ENCODE measurements at places on chromosomes 2 and 18.

- DNase-seq = no peak
Measured at GRCh38 chr2:41865263-41865662, 182.6 kb upstream of the PKDCC start.

DNA sequence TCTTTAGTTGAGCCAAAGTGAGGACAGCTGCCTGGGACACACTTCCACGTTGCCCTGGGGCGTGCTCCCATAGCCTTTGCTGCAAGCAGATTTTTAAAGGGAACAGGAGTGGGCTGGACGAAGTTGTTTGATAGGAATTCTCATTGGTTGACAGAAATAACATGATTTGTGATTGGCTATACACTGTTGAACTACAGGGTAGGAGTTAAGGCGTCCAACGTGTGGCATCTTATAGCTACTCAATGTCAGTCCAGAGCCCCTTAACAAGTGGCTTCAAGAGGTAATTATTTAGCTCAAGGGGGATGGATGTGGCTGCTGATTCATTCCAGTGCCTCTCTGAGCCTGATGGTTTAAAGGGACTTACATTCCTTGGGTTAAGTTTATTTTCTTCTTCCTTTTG, 65.5 kb downstream of the ACAA2 start:
- DNase-seq = no peak

DNA sequence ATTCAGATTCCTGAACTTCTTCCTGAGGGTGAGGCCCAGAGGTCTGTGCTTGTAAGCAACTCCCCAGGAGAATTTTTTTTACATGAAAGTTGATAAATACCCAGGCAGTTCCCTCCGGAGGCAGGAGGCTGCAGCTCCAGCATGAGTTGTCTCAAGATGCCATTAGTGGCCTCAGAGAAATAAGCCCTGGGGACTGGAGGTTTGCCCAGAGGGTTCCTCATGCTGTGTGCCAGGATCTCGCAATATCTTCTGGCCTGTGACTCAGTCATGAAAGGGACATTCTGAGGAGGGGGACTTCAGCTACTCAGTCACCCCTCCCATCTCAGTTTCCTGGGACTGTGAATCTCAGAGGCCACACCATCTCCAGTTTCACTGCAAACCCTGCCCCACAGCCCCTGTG, 49.9 kb downstream of the LYPD1 start:
- DNase-seq = no peak

DNA sequence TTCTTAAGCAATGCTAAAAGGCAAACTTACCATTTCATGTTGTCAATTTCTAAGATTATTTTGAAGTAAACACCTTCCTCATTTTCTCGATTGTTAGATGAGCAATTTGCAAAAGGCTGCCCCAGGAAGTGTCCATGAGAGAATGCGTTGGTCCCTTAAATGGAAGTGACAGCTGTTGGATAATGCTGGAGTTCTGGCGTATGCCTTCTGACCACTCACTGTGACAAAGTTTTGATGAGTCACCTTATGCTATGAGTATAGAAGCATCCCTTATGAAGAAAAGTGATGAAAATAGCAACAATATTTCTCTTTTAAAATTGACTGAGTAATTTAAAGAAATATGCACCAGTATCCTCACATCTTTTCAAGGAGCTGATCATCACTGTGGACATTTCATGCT, 1497.5 kb downstream of the DPP10 start:
- DNase-seq = no peak

DNA sequence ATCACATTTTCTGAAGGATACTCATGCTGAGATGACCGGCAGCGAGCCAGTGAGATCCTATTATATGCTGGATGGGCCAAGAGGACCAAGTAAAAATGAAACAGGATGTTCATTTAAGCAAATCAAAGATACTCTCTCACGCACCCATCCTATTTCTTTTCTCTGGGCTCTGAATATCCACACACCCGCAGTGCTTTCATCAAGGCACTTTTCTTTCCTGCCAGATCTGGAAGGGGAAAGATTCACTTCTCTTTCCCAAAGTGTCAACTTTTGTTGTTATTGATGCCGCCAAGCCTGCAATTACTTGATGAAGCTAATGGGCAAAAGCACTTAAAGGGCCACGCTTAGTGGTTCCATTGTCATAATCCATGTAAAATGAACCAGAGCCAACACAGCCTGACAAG, 191.9 kb upstream of the CHAC2 start:
- DNase-seq = no peak

GRCh38 chr18:13429016-13429415, 210.5 kb downstream of the LDLRAD4 start:
- no peak for DNase-seq

GRCh38 chr2:55093381-55093780, 43.1 kb upstream of the RTN4 start:
- DNase-seq = no peak

- DNase-seq = no peak
Measured at GRCh38 chr2:219452361-219453317, 18.0 kb downstream of the SPEG start.

GRCh38 chr2:137333386-137334165, 568.2 kb downstream of the THSD7B start:
- DNase-seq = no peak

DNA sequence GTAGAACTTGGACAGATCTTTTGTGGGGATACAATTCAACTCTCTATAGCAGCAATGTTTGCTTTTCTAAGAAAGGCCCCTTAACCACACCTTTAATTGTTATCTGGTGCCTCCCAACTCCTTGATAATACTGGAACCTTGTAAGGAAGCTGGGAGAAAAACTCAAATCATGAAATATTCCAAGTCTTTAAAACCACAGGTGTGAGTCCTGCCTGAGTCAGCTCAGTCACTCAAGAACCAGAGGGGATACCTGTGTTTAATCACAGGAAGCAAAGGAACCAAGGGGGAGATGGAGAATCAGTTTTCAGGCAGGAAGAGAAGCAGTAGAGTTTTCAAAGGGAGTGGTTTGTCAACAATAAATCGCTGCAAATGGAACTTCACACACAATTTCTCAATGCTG, 159.9 kb downstream of the LAMA3 start:
- DNase-seq = no peak

- DNase-seq = no peak
Measured at GRCh38 chr2:217875556-217876252, 127.1 kb downstream of the TNS1 start.

- DNase-seq = no peak
Measured at GRCh38 chr2:206858687-206859329, 80.5 kb upstream of the CPO start.

DNA sequence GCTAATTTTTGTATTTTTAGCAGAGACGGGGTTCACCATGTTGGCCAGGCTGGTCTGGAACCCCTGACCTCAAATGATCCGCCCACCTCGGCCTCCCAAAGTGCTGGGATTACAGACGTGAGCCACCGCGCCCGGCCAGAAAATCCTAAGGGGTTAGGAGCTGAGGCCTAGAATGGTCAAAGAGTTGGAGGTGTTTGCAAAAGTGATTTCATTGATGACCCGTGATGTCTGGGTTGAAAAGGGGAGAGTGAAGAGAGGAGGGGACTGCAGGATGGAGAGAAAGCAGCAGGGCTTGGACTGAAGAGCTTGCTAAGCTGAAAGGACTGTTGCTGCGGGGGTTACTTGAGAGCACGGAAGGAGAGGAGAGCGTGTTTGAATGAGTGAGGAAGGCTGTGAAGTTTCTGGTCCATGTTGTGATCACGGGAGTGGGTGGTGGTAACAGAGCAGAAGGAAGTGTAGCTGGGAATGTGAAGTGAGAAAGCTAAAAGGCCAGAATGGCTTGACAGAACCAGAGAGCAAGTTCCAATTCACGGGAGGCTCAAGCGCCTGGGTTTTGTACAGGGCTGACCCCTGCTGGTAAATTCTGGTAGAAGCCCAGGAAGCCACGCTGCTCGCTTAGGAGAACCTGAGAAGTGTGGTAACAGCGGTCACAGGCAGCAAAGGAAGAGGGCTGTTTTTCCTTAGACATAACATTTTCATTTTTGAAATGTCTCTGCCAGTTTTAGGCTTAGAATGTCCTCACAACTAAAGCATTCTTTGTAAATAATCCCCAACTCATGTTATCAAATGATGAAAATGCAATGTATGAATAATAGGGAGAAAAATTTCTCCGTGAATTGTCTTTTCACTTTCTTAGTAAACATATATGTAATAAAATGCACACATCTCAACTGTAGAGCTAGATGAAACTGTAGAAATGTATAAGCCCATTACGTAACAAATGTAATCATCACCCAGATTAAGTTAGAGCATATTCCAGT, 40.5 kb upstream of the ACTR2 start:
- peak; percentile 88 for DNase-seq

DNA sequence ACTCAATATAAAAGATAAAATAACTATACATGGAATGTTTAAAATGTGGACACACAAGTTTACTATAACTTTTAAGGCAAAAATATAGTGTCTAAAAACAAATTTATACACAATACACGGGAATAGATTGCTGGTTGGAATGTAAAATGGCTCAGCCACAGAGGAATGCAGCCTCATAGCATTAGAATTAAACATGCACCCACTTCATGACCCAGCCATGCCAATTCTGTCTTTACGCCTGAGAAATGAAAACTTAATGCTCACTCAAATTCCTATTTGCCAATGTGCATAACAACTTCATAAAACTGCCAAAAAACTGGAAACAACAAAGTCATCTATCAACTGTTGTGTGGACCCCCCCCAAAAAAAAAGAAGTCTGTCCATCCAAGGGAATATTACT, 1006.6 kb upstream of the POU3F3 start:
- DNase-seq = no peak

DNA sequence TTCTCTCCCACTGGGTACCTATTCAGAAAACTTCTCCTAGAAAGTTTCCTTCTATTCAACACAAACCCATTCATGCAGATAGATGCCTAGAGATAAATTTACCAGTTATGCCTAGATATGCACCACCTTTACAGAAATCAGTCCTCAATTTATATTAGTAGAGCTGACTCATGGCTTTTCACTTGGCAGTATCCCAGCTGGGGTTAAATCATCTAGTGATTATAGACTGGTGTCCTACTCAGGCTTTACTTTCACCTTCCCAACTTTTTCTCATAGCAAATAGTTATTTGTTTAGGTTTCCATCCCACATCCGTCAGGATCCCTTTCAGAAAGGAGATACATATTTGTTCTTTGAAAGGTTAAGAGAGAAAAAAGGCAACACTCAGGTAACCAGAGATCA, 124.5 kb downstream of the AQP4 start:
- DNase-seq = no peak

DNA sequence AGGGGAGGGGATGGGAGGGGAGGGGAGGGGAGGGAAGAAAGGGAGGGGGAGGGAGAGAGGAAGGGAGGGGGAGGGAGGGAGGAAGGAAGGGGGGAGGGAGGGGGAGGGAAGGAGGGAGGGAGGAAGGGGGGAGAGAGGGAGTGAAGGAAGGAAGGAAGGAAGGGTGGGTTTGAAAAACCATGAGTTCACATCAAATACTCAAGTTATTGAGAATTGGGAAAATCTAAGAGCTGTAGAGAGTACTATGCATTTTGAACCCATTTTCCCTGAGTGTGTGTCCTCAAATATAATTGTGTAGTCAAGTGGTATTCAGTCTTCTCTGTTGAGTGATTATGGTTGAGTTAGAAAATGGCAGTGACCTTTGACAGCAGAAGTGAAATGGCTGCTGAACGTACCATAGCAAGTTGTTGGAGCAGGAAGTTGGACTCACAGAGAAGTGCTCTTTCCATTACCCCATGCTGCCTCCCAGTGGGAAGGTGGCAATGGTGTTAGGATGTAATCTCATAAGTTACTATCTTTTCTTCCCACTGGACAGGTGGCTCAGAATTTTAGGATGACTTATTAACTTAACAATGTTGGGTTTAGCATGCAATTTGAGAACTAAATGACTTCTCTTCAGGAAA, 214.6 kb downstream of the SETBP1 start:
- no peak for DNase-seq

- DNase-seq = no peak
Measured at GRCh38 chr18:46325895-46326294, 221.7 kb downstream of the HAUS1 start.

GRCh38 chr2:48424356-48424755, 105.6 kb upstream of the STON1 start:
- no peak for DNase-seq

DNA sequence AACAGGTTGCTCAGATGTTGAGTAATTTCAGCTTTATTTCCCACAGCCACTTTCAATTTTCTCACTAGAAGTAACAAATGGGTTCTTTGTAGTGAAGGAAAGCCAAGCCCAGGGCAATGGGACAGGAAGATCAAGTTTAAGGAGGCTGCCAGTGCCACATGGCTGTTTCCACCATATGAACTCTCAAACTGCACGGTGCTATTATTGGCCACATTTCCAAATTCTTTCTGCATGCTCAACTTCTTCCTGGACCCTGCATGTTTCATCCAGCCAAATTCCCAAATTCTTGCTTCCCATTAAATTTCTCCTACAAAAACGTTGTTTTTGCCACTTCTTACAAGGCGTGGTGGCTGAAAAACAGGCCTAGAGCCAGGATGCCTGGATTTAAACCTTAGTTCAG, 193.3 kb upstream of the SPHKAP start:
- no peak for DNase-seq

DNA sequence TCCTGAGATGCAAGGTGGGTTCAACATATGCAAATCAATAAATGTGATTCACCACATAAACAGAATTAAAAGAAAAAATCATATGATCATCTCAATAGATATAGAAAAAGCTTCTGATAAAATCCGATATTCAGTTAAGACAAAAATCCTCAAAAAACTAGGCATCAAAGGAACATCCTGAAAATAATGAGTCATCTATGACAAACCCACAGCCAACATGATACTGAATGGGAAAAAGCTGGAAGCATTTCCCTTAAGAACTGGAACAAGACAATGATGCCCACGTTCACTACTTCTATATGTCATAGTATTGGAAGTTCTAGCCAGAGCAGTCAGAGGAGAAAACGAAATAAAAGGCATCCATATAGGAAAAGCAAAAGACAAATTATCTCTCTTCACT, 80.4 kb downstream of the MYO3B start:
- DNase-seq = no peak

DNA sequence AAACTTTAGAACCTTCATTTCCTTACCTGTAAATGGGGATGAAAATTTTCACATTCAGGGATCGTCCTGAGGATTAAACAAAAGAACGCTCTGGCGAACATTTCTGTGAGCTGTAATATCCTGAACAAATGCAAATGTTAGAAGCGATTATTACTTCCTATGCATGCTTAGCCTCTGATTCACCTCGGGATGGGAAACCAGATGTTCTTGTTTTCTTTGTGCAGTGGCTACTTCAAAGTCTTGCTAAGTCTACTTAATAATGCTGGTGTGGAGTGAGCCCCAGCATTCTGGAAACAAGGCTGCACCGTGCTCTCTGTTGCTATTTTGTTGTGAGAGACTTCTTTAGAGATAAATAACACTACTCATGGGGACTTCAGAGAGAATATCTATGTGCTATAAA, 119.1 kb upstream of the PELI1 start:
- DNase-seq = no peak

- peak; percentile 69 for DNase-seq
Measured at GRCh38 chr2:120308038-120308910, 37.7 kb upstream of the INHBB start.

GRCh38 chr18:5726011-5726410, 169.3 kb downstream of the TMEM200C start:
- DNase-seq = no peak

DNA sequence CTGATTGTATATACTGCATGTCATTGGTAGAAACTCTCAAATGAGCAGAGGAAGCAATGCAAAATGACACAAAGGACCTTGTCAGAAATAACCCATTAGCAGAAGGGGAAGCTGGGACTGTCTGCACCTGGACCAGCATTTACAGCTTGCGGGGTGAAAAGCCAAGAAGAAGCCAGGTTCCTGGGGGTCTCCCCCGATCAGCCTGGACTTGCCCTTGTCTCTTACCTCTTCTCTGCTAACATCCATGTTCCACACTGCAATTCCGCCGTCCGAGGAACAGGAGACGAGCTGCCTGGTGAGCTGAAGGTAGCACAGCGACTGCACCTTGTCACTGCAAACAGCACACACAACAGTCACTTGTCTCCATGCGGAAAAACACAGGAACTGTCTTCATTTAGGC, 51.1 kb downstream of the WDFY1 start:
- no peak for DNase-seq

All from spleen (tissue), 13 donors.